Activated CD4-positive, alpha-beta T cell treated with anti-CD3 and anti-CD28 coated beads for 4 hours (primary cell): ENCODE measurements at places on chromosomes 2 and 18.

DNA sequence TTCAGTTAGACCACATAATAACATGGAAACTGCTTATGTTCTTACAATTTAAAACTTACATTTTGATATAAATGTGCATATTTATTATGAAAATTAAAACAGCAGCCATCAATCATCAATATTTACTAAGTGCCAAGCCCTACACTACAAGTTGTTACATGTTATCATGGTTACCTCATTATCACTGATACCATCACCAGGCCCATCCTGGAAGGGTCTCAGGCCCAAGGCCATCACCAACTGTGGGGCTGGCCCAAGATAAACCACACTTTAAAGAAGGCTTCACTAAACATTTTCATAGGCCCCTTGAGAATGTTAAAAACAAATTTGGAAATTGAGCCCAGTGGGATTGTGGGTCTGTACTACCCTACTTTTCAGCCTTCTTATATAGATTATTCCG lies 6.4 kb downstream of the ITSN2 start:
- no peak for DNase-seq

GRCh38 chr2:86825693-86826381 lies 35.1 kb upstream of the CD8A start:
- no peak for DNase-seq

DNA sequence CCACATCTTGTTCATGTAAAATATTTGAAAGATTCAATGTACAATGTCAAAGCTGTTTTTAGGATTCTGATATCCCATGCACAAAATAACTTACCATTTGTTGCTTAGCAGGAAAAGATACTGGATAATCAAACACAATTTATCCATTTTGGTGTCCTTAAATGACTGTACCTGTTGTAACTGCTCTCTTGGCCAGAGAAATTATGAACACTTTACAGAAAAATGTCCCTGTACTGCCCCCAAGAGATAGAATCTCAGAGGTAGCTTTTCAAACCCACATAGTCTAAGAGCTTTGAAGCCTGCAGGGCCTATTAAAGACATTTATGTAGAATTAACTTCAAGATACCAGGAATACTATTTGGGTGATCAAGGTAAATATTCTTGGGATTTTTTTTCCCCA lies 12.2 kb upstream of the ME2 start:
- DNase-seq = no peak

DNA sequence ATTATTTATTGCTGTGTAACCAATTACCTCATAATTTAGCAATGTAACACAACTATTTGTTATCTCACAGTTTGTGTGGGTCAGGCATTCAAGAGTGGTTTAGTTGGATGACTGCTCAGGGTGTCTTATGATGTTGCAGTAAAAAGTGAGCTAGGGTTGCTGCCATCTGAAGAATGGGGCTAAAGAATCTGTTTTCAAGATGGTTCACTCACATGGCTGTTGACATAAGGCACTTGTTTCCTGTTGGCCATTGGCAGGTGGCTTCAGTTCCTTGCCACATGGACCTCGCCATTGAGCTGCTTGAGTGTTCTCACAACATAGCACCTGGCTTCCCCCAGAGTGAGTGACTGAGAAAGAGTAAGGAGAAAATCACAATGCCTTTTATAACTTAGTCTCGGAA lies 123.2 kb downstream of the TMEM17 start:
- no peak for DNase-seq

DNA sequence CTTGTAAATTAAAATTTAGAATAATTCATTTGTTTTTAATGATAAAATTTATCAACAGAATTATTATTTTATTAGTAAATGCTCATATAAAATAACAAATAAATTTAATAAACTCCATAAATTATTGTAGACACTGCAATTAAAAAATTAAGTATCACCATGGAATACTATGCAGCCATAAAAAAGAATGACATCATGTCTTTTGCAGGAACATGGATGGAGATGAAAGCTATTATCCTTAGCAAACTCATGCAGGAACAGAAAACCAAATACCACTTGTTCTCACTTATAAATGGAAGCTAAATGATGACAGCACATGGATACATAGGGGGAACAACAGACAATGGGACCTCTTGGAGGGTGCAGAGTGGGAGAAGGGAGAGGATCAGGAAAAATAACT lies 29.7 kb upstream of the DSG3 start:
- DNase-seq = no peak

DNA sequence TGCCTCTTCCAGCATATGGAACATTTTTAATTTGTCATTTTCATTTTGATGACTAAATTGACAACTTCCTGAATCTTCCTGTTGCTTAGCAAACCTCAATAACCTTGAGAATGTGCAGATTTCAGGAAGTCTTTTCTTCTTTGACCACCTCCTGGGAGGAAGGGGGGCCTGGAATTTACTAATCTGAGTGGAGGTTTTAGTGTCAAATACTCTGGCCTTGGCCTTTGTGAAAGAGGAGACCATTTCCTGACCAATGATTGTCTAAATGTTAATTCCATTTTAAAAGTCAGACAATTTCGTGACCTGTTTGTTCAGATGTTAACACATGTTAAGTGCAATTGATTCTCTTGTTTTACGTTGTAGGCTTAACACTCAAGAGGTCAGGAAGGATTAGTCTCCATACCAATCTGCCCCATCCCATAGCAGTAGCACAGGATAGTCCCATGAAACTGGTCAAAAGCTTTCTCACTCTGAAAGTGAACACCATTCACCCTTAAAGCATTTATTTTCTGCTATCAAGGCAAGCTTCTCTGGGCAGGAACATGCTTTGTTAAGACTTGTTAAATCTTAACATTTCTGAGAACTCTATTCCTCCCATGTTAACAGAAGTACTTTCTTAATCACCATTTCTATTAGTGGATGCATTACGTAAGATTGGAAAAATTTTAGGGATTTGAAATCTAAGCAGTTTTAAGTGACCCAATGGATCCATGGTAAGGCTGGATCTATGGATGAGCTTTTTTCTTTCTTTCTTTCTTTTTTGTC lies 219.6 kb downstream of the RND3 start:
- DNase-seq = no peak

DNA sequence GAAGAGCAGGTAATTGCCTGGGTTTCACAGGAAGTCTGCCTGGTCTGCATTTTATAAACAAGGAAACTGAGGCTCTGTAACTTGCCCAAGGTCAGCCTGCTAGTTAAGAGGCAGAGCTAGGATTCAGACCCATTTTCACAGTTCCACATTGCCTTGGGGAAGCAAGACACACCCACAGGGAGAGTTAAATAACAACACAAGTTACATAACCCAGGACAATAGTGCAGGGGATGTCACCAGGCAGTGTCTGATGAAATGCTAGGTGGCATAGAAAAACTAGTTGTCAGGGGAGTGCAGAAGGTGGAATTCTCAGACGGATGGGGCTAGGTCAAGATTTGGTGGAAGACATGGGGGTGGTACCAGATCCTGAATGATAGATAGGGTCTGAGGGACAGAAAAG lies 69.7 kb downstream of the PRKCE start:
- no peak for DNase-seq

DNA sequence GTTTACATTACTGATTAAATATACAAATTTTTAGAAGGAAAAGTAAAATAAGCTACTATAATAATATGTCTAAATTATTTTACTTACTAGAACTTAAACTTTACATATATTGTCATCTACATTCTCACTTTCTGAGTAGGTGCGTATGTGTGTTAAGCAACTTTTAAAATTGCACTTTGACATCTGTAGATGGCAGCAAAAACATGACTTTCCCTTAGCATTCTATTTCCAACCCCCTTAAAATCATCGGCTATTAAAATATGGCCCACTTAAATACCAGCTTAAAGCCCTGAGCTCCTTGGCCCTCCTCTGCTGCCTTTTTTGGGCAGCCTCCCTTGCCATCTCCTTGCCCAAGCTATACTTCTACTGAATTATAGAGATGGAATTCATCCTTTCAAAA lies 78.0 kb downstream of the UPP2 start:
- no peak for DNase-seq

GRCh38 chr2:20300656-20301055 lies 50.0 kb downstream of the PUM2 start:
- DNase-seq = no peak

DNA sequence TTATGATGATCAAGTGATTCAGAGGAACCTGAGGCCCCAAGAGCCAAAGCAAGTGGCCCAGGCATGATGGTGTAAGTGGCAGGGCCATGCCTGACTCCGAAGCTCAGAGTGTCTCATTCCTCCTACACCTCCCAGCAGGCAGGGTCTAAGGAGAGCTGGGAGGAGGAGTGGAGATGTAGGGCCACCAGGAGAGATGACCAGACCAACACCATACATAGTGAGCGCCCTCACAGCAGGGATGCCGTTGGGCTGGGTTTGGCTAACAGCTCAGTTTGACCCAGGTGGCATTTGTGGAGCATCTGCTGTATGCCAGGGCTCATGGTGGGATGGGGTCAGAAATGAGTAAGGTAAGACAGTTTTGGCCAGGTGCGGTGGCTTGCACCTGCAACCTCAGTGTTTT lies 80.7 kb downstream of the MARCO start:
- no peak for DNase-seq

GRCh38 chr2:233530381-233530780 lies 36.2 kb downstream of the USP40 start:
- no peak for DNase-seq

- no peak for DNase-seq
Measured at GRCh38 chr2:170573671-170574070, 141.5 kb upstream of the SP5 start.

- no peak for DNase-seq
Measured at GRCh38 chr2:134431838-134432434, 178.1 kb downstream of the MGAT5 start.

GRCh38 chr2:68751397-68752339 lies 17.1 kb downstream of the ARHGAP25 start:
- DNase-seq = peak; percentile 88

GRCh38 chr2:174083843-174084458 lies 118.8 kb upstream of the SP3 start:
- DNase-seq = no peak

- no peak for DNase-seq
Measured at GRCh38 chr18:10444314-10445006, 10.0 kb upstream of the APCDD1 start.

DNA sequence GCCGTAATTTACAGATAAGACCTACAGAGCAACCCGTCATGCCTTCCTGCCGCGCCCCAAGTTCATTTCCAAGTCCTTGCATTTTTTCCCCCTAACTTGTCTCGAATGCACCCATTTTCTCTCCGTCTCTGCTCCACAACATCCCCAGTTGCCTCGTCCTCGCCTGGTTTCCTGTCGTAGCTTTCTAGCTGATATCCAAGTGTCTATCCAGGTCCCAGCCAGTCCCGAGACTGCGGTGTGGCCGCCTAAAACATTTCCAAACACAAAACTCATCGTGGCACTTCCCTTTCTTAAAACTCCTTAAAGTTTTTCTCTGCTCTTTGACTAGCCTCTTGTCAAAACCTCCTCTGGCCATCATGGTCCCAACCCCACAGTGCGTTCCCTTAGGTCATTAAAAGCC lies 1.2 kb upstream of the BARD1 start:
- no peak for DNase-seq

- DNase-seq = no peak
Measured at GRCh38 chr2:241774419-241775222, 2.0 kb upstream of the GAL3ST2 start.

GRCh38 chr18:11320986-11321385 lies 171.6 kb upstream of the PIEZO2 start:
- no peak for DNase-seq

- DNase-seq = no peak
Measured at GRCh38 chr2:131038258-131039100, 54.8 kb downstream of the FAM168B start.

- no peak for DNase-seq
Measured at GRCh38 chr2:56450047-56450446, 266.3 kb downstream of the CCDC85A start.

DNA sequence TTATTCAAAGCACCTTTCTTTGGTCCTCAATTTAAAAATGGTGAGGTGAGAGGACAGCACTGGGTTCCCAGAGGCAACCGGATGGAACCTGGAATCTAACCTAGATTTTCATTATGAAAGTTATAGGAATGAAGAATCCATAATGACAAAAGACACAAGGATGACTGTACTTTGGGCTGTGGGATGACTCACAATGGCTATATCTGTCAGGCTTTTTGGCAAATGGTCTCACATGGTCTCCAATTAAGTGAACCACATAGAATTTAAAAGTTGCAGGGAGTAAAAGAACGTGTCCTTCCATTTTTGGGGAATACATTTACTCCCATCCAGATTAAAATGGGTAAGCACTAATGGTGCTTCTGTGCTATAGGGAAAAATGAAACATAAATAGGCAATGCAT lies 31.8 kb upstream of the LYPD1 start:
- no peak for DNase-seq

DNA sequence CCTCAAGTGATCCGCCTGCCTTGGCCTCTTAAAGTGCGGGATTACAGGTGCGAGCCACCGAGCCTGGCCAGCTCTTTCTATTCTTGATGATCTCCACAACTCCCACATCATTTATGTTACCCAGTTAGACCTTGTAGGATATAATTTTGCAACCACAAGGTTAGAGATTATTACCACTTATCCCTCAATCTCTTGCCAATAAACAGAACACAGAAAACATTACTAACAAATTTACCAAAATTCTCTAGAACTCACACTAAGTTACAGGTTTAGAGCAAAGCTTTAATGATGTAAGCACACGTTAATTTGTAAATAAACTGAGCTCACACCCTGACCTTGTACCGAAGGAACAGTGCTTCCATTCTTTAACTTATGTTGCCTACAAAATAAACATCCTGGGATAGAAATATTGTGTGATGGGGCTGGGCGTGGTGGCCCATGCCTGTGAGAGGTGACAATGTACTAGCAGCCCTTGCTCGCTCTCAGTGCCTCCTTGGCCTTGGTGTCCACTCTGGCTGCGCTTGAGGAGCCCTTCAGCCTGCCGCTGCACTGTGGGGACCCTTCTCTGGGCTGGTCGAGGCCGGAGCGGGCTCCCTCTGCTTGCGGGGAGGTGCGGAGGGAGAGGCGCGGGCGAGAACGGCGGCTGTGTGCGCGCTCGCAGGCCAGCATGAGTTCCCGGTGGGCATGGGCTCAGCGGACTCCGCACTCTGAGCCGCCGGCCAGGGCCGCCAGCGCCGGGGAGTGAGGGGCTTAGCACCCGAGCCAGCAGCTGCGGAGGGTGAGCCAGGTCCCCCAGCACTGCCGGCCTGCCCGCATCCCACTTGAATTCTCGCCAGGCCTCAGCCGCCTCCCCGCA lies 42.1 kb upstream of the ITSN2 start:
- no peak for DNase-seq

DNA sequence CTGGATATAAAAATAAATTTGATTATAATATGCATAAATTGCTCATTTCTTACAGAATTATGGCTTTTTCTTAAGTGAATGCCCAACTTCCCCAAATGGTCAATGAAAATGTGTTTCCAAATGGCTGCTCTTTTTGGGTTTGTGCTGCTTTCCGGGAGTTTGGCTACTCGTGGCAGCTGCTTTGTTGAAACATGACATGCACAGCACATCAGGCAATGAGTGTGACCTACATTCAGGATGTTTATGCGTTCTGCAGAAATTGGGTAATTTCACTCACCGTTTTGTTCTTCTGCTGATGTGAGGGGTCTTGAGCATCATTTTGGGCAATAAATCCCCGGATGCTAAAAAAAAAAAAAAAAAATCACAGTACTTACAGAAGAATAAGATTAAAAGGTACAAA lies 825.0 kb upstream of the KLHL29 start:
- no peak for DNase-seq

GRCh38 chr2:11647834-11648600 lies 22.0 kb downstream of the NTSR2 start:
- no peak for DNase-seq
